ENCODE measurements at places on chromosomes 3 and 15. TPM values are rescaled to one million over a fixed set of nuclear protein-coding genes. Genes with fewer than 3 reads are reported as not detected.

- DNase-seq = no peak
Observed at GRCh38 chr15:95202569-95203349, 971.4 kb downstream of the MCTP2 start.

DNA sequence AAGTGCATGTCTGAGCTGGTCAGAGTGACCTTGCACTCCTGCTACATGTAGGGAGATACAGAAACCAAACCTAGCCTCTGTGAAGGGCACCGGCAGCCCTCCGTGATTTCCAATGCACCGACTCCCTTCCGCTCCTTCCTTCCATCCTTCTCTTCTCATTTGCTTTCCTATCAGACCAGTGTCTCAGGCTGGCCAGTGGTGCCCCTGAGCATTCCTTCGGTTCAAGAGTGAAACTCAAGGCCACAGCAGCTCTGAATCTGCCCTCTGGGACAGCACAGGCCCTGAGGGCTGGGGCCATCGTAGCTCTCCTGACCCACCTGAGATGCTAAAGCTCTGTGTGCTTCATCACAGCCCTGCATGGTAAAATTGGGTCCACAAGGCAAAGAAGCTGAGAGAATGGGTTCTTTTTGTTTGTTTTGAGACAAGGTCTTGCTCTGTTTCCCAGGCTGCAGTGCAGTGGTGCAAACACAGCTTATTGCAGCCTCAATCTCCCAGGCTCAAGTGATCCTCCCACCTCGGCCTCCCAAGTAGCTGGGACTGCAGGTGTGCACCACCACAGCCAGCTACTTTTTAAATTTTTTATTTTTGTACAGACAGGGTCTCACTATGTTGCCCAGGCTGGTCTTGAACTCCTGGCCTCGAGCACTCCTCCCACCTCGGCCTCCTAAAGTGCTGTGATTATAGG is 2.3 kb upstream of the BMF start:
- DNase-seq = no peak

Gene MYH15
- total RNA-seq = 1.1 TPM

- DNase-seq = no peak
Observed at GRCh38 chr3:43289401-43289800, 3.1 kb downstream of the SNRK start.

Gene SPATA12
- total RNA-seq = 1.0 TPM

GRCh38 chr15:89138999-89139612 is 50.9 kb downstream of the ABHD2 start:
- no peak for DNase-seq

Gene IGF2BP2
- total RNA-seq = 14.4 TPM

DNA sequence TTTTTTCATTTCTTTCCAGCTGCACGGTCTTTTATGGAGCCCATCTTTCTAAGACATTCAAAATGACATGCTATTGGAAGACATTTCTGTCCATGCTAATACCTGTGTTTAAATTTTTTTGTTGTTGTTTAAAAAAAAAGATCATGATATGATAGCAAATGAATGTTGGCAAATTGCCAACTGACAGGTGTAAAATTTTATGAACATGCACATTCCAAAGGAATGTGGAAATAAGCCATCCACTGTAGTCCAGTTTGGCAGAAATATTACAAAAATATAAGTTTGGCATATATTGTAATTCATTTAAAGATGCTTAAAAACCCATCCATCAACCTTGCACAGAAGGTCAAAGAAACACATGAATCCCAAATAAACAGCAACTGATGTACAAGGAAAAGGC is 75.6 kb upstream of the WNT5A start:
- no peak for DNase-seq

GRCh38 chr15:66364944-66365528 is 8.6 kb upstream of the TIPIN start:
- DNase-seq = no peak

Gene UPK1B
- not detected for total RNA-seq

DNA sequence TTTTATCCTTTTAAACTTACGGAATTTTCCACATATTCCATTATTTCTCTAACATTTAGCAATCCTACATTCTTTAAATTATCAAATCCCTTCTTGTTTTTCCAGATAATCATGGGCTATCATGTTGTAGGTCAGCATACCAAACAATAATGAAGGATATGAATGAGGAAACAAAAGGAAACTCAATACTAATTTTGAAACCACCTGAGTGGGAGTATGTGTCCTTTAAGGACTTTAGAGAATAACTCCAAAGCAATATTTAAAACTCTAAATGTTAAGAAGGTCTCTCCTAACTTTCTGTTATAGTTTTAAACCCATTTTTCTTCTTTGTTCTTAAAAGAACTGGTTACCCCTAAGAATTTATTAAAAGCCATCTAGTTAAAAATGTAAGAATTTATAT is 43.0 kb downstream of the TP53BP1 start:
- no peak for DNase-seq

- DNase-seq = no peak
Observed at GRCh38 chr3:78050276-78051065, 1010.6 kb downstream of the ROBO2 start.
